ENCODE measurements at places on chromosomes 7 and 10.
A peak's percentile ranks its signal among the peaks of the same experiment; 100 is the strongest.

DNA sequence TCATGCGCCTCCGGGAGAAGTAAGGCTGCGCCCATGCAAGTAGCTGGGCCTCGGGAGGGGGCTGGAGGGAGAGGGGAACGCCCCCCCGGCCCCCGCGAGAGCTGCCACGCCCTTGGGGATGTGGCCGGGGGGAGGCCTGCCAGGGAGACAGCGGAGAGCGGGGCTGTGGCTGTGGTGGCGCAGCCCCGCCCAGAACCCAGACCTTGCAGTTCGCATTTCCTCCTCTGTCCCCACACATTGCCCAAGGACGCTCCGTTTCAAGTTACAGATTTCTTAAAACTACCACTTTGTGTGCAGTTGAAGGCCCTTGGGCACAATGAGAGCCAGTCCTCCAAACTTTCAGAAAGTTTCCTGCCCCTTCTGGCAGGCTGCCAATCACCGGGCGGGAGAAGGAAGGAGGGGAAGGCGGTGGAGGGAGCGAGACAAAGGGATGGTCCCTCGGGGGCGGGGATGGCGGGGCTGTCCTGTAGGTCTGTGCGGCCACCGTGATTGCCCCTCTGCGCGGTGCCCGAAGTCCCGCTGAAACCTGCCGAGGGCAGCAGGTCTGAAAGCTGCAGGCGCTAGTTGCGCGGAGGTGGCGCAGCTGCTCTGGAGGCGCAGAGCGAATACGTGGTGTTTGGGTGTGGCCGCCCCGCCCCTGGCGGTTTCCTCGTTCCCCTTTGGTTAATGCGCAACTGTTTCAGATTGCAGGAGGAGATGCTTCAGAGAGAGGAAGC, 2.1 kb downstream of the VIM start:
- DNase-seq, result peak; percentile 84

DNA sequence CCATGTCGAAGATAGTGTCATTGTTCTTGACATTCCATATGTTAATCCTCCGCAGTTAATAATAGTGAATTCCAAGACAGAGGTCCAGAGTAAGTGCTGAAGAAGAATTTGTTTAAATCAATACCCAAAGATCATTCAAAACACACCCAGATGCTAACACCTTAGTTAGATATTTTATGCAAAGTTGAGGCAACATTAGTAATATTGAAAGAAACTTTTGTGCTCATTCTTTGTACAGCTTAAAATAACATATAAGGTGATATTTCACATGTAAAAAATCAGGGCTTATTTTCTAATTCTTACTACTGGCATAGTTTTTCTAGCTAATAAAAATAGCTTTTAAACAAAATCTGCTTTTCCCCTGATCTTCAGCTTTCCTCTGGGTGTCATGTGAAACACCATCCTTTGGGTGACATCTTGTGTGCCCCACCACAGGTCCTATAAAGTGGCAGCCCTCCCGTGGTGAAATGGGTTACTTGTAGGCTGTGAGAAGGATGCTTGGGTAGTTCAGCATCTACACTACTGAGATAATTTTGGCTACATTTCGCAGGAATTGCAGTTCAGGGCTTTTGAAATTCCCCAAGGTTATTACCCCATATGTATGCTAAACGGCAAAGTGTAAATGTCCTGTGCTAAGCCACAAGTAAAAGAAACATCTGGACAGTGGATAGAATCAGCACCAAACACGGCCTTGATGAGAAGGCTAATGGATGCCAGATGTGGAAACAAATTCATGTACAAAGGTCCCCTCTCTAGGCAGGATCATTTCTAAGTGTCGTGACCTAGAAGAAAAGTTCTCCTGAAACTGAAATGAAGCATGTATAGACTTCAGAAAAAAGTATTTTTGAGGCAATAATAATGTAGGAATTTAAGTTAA, 105.4 kb downstream of the GRM3 start:
- DNase-seq, result no peak

DNA sequence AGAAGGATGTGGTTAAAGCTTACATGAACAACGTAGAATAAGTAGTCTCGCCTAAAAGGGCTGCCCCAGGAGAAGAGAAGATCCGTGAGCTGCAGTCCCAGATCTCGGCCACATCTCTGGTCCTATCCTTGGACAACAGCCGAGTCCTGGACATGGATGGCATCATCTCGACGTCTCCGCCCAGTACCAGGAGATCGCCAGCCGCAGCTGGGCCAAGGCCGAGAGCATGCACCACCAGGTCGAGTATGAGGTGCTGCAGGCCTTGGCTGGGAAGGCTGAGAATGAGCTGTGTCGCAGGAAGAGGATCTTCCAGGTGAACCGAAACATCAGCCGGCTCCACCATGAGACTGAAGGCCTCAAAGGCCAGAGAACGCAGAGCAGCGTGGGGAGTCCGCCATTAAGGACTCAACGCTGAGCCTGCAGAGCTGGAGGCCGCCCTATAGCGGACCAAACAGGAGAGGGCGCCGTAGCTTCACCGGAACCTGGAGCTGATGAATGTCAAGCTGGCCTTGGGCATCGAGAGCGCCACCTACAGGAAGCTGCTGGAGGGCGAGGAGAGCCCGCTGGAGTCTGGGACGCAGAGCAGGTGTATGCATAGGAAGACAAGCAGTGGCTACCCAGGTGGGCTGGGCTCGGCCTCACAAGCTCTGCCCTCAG, 22.2 kb downstream of the LIPK start:
- no peak for DNase-seq

DNA sequence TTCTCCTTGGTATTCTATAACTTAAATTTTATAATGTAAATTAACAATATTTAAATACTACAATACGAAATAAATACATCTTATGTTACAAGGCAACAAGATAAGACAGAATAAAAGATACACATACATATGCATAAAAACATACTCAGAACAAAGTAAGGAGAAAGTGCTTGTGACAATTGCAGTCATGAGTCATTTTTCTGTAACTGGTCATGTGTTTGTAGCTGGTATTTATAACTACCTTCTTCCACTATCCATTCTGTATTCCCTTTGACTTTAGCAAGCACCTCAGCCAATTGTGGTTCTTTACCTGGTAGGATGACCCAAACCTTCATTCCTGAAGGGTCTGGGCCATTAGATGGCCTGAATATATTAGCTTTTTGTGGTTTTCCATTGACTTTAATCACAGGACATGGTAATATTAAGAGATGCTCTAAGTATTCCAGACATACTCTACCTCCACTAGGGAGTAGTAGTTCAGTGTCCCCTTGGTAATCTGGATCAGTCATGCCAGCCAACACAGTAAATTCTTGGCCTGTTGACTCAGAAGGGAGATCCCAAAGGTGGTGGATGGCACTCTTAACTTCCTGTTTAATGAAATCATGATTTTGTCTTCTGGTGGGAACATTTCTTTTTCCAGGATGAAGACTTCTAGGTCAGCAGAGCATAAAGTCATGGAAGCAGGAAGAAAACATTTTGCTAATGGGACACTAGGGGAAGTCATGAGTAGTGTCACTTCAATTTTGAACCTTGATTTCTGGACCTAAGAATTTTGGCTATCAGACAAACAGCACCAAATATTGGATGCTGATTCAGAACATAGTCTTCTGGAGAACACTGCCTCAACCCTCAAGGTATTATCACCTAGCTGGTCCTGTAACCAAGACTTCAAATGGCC, 733.7 kb upstream of the IGFBP3 start:
- peak; percentile 83 for DNase-seq

GRCh38 chr7:129497156-129497555, 5.2 kb upstream of the SMKR1 start:
- no peak for DNase-seq

GRCh38 chr10:127848226-127848625, 44.5 kb downstream of the CLRN3 start:
- no peak for DNase-seq

GRCh38 chr10:23192712-23193434, 761 bp downstream of the PTF1A start:
- no peak for DNase-seq

All from foreskin keratinocyte (primary cell).